Smooth muscle cell of trachea (primary cell): ENCODE measurements at places on chromosomes 6 and 20. TPM values are rescaled to one million over a fixed set of nuclear protein-coding genes. Genes with fewer than 3 reads are reported as not detected.

The TTI1 gene
- total RNA-seq, result 21.2 and 21.5 TPM in 2 replicates

The EDN3 gene
- not detected in 2 replicates for total RNA-seq

The TINAG gene
- 0.58 TPM in 1 of 2 replicates, not detected in the other for total RNA-seq

The SLC52A3 gene
- not detected in 2 replicates for total RNA-seq

The JPH2 gene
- under 0.01 and 0.50 TPM in 2 replicates for total RNA-seq

The CNKSR3 gene
- 7.8 and 10.8 TPM in 2 replicates for total RNA-seq

The CTAGE9 gene
- total RNA-seq, result not detected in 2 replicates

The SERINC3 gene
- 92.4 and 144 TPM in 2 replicates for total RNA-seq

The RAMACL gene
- total RNA-seq, result 1.8 and 2.5 TPM in 2 replicates

The SLC22A16 gene
- total RNA-seq, result 0.15 TPM in 1 of 2 replicates, not detected in the other

The TNNC2 gene
- 1.0 and 2.2 TPM in 2 replicates for total RNA-seq

The TRIM31 gene
- total RNA-seq, result not detected in 2 replicates

The WDR46 gene
- 69.3 and 86.5 TPM in 2 replicates for total RNA-seq

The EIF6 gene
- total RNA-seq, result 104 and 140 TPM in 2 replicates

The FILIP1 gene
- total RNA-seq, result 0.29 and 0.83 TPM in 2 replicates

The PSMB9 gene
- 37.2 and 42.3 TPM in 2 replicates for total RNA-seq

The FAM83B gene
- under 0.01 TPM in 1 of 2 replicates, not detected in the other for total RNA-seq

The REM1 gene
- not detected in 2 replicates for total RNA-seq

The TTPAL gene
- total RNA-seq, result 17.2 and 20.3 TPM in 2 replicates

The RAET1G gene
- 5.7 and 5.8 TPM in 2 replicates for total RNA-seq

The KCNQ5 gene
- 0.87 and 1.2 TPM in 2 replicates for total RNA-seq

The CFAP206 gene
- total RNA-seq, result 0.44 and 0.50 TPM in 2 replicates

The RSPH9 gene
- 1.0 and 1.8 TPM in 2 replicates for total RNA-seq

The ADGRG6 gene
- total RNA-seq, result 0.33 and 1.7 TPM in 2 replicates

The BEND6 gene
- total RNA-seq, result 7.7 and 17.7 TPM in 2 replicates

The NHLRC1 gene
- total RNA-seq, result 4.7 and 5.6 TPM in 2 replicates

The SLC13A3 gene
- 2.9 and 6.0 TPM in 2 replicates for total RNA-seq

The EGFL8 gene
- total RNA-seq, result 0.66 and 1.9 TPM in 2 replicates

The MOG gene
- total RNA-seq, result not detected in 2 replicates

The AVP gene
- not detected in 2 replicates for total RNA-seq

The RIPPLY2 gene
- 0.29 and 0.66 TPM in 2 replicates for total RNA-seq

The NR2E1 gene
- not detected in 2 replicates for total RNA-seq

The HDGFL1 gene
- total RNA-seq, result not detected in 2 replicates

The BPIFB2 gene
- total RNA-seq, result not detected in 2 replicates
